ENCODE measurements at places on chromosomes 1 and 21. TPM values are rescaled to one million over a fixed set of nuclear protein-coding genes. Genes with fewer than 3 reads are reported as not detected.

DNA sequence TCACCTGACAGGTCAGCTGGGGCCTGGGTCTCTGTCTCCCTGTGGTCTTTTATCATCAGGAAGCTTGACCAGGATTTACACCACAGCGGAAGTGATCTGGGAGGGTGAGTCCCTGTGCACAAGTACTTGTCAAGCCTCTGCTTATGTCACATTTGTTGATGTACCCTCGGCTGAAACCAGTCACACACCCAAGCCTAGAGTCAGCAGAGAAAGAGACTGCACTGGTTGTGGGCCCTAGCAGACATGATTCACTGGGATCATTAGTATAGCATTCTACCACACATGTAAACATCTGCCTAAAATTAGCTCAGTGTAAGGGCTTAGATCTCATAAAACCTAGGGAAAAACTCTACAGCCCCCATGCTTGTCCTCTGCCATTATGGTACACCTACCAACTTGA lies 79.3 kb upstream of the LAMC2 start:
- no peak for DNase-seq

DNA sequence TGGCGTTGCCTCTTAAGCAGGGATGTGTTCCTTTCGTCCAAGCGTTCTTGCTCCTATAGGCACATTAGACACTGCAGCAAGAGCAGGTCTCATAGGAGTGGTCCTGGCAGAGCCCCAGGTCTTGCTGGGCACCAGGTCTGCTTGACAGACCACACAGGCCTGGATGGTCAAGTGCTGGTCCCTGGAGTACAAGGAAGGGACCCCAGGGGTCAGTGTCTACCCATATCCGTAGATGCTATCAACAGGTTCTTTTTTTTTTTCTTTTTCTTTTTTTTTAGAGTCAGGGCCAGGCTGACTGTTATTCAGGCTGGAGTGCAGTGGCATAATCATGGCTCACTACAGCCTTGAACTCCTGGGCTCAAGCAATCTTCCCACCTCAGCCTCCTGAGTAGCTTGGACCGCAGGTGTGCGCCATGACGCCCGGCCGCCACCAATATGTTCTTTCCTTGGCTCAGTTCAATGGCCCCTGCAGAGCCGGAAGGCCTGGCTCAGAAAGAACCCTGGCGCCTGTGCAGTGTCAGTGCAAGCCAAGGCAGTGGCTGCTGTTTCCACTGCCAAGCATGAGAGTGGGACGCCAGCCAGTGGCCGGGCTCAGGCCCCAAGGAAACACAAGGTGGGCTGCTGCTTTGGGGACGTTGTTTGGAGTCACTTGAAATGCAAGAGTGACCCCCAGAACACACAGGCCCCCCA lies 10.0 kb upstream of the TNFRSF8 start:
- peak; percentile 40 for DNase-seq

DNA sequence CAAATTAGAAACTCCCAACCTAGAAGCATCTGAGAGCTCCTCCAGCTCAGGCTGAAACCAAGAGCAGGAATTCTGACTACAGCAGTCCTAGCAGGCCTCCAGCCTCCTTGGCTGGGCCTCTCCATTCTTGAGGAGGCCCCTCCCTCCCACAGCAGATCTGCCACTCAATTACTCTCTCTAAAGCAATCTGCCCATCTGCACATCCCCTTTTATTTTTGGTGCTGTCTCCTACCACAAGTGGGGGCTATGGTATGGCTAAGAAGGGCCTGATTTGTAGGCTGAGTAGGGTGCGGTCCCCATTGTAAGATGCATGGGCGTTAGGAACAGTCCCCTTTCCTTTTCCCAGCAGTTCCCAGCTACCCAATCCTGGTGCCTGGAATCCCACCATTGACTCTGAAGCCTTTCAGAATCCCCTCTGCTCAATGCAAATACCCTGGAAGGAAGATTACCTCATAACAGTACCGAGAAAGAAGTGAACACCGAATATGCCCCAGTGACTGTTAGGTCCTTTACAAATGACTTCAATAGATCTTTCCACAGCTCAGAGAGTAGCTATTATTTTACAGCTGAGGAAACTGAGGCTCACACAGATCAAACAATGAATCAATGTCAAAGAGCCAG lies 11.6 kb upstream of the TTC39A start:
- no peak for DNase-seq

- no peak for DNase-seq
Measured at GRCh38 chr1:184941735-184942134, 32.6 kb downstream of the NIBAN1 start.

COL6A1 gene
- 583 TPM for total RNA-seq

TAL1 gene
- total RNA-seq, result 6.0 TPM

FMO3 gene
- 0.86 TPM for total RNA-seq

ZNF683 gene
- total RNA-seq, result 2.9 TPM

SFN gene
- 37.1 TPM for total RNA-seq

Measured in mucosa of gallbladder (tissue), 1 donor.